ENCODE measurements at places on chromosomes 2 and 18.

GRCh38 chr2:168944065-168944464, 43.0 kb downstream of the G6PC2 start:
- DNase-seq = no peak

DNA sequence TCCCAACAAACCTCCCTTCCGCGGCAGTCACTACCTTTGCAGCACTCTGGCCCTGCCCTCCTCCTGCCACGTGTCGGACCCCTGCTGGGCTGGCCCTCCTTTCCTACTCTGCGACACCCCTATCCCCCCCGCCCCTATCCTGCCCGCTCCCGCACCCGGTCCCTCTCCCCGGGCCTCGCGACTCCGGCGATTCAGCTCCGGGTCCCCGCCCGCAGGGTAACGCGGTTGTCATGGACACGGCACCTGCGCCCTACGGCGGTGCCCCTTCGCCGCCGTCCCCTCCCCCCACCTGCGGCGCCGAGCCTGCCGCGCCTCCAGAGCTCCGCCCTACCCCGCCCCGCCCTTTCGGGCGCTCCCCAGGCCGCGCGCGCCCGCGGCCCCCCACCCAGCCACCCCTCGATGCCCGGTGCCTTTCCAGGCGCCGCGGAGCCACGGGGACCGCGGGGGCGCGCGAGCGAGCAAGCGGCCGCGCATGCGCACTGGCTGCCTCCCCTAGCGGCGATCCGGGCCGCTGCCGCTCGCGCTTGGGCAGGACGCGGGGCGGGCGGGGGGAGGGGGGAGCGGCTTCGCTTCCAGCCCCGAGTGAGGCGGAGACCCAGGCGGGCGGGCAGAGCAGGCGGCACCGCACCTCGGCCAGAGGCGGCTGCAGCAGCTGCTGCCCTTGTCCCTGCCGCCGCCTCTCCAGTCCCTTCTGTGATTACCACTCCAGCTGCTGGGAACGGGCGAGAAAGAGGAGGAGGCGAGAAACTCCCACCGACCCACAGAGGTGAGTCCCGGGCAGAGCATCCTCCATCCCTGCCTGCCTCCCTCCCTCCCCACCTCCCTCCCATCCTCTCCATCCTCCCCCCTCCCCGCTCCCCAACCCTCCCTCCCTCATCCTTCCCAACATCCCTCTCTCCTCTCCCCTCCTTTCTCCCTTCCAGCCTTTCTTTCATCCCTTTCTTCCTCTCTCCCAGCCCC, at the start of gene CTNNA2:
TSS of gene CTNNA2 (plus strand) at position 610 of the 960 bp plus-strand sequence.
- peak; percentile 12 for DNase-seq

DNA sequence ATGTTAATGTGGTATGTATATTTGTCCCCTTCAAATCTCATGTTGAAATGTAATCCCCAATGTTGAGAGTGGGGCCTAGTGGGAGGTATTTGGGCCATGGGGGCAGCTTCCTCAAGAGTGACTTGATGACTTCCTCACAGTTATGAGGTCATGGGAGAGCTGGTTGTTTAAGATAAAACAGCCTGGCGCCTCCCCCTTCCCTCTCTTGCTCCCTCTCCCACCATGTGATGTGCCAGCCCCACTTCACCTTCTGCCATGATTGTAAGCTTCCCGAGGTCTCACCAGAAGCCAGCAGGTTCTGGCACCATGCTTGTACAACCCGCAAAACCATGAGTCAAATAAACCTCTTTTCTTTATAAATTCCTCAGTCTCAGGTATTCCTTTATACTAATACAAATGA, 258.3 kb upstream of the POU3F3 start:
- DNase-seq = no peak

- no peak for DNase-seq
These were observed 82.6 kb upstream of the CYP1B1 start for GRCh38 chr2:38158378-38159118.

GRCh38 chr2:33126958-33127357, 180.2 kb downstream of the LTBP1 start:
- DNase-seq = no peak

DNA sequence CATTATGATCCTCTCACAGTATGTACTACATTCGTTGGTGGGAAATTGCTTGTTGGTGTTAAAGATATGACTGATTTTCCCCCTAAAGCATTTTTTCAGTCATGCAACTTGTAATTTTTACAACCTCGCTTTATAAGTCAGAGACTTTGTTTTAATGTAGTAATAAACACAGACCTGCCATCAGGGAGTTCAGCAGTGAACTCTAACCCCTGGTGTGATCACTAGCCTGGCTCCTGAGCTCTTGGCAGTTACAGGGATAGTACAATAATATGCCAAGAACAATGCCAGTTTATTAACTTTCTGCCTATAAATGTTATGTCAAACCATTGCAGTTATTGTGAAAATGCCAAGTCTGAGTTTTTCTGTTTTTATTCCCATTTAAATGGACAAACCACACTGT, 93.8 kb downstream of the EDAR start:
- DNase-seq = no peak

DNA sequence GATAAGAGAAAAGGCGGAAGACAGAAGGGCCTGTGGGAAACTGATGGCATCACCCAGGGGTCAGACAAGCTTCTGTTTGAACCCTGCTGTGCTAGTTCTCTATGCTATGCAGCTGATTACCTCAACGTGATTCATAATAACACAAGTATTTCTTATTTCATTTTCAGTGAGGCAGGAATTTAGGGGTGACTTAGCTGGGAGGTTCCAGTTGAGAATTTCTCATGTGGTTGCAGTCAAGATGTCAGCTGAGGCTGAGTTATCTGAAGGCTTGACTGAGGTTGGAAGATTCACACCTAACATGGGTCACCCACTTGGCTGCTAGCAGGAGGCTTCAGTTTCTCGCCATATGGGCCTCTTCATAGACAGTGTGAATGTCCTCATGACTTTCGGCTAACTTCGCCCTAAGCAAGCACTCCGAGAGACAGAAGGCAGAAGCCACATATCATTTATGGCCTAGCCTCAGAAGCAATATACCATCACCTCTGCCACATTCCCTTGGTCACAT, 34.0 kb upstream of the TMEM131 start:
- no peak for DNase-seq

DNA sequence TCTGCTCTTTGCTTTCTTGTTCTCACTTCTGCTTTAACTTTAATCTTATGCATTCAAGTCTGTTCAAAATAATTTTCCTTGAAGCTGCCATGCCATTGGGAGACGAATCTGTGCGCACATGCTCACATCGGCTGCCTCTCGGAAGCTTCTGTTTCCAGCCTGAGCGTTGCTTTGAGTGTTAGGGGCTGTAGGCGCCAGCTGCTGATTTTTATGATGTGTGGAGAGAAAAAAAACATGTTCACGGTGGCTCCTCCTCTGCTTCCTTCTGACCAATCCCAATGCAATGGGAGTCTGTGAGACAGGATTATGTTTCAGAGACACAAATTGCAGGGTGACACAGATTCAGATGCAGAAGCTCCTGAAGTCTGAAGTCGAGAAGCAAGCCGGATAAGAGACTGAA, at the start of gene MC4R:
TSS of gene MC4R (minus strand) at position 180 of the 400 bp plus-strand sequence. CDS start 426 bp downstream, outside the sequence.
- no peak for DNase-seq

- DNase-seq = no peak
These were observed 68.2 kb downstream of the GLI2 start for GRCh38 chr2:120803764-120804335.

- no peak for DNase-seq
These were observed 18.9 kb downstream of the TET3 start for GRCh38 chr2:74003494-74004211.

- DNase-seq = no peak
These were observed 60.0 kb downstream of the DOCK10 start for GRCh38 chr2:224982226-224982625.

DNA sequence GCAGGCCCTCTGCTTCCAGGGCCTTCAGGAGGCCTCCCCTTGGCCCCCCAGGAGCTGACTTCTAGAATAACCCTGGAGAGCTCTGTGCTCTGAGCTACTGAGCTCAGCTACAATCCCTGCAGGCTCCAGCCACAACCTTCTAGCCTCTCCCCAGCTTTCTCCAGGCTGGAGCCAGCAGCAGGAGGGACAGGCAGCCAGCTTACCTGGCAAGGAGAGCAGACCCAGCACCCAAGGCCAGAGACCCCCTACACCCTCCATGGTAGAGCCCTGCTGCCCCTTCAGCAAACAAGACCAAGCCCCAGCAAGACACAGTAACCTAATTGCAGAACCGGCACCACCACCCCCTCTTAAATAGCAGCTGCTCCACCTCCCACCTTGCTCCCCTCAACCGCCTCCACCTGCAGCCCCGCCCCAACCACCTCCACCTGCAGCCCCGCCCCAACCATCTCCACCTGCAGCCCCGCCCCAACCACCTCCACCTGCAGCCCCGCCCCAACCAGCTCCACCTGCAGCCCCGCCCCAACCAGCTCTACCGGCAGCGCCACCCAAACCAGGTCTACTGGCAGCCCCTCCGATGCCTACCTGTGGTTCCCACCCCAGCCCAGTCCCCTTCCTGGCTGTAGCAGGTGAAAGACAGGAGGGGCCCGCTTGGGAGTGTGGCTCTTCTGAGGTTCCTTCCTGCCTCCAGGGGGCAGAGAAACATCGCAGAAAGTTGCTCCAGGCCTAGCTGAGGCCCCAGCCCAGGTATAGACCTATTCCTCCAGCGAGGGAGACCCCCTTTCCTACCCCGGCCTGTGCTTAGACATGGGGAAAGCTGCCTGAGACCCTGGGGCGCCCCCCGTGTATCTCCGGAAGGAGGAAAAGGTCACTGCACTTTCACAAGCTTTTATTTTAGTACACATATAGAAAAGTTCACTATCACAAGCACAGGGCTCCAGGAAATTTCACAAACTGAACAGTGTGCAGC, at the start of gene ASTL:
TSS of gene ASTL (minus strand) at position 324 of the 967 bp plus-strand sequence. CDS start at position 258, 66 bp downstream.
- peak; percentile 47 for DNase-seq

DNA sequence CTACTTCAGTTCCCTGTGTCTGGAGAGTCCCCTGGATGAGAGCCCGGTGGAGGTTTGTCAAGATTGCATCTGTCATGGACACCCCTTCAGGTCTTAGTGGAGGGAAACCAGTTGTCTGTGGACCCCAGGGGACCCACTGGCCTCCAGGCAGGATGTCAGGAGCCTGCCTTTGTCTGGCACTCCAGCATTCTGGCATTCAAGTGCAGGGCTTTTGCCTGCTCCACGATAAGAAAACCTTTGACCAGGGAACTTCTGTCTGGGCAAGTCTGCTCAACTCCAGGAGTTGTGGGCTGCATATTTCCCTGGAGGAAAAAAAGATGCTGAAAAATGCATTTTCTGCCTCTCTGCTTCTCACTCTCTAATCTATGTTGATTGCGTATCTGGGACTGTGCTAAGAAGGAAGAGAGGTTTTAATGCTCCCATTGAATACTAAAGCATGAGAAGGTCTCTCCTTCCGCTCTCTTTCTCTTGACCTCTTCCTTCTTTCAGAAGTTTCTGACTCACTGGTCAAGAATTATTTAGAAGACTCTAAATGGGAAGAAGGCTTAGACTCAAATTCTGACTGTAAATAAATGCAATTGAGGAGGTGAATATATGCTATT, 104.5 kb downstream of the MMADHC start:
- DNase-seq = no peak

GRCh38 chr2:34664266-34664665, 1065.2 kb upstream of the FAM98A start:
- DNase-seq = no peak

- DNase-seq = no peak
These were observed 402.4 kb downstream of the SATB2 start for GRCh38 chr2:199055336-199055735.

GRCh38 chr2:9815844-9816279, 27.4 kb upstream of the TAF1B start:
- DNase-seq = no peak

DNA sequence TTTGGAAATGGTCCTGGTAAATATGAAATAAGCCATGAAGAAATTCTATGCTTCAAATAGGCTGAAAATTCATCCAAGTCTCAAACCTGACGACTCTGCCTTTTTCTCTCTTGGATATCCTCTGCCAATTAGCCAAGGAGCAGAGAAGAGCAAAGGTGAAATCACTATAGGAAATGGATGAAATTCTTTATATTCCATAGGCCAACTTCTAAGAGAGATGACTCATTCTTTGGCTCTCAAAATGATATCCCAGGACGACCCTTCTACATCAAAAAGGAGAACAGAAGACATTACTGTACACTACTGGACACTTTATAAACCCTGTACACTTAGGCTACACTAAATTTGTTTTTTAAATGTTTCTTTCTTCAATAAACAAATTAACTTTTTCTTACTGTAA, 22.7 kb downstream of the PDE1A start:
- no peak for DNase-seq

DNA sequence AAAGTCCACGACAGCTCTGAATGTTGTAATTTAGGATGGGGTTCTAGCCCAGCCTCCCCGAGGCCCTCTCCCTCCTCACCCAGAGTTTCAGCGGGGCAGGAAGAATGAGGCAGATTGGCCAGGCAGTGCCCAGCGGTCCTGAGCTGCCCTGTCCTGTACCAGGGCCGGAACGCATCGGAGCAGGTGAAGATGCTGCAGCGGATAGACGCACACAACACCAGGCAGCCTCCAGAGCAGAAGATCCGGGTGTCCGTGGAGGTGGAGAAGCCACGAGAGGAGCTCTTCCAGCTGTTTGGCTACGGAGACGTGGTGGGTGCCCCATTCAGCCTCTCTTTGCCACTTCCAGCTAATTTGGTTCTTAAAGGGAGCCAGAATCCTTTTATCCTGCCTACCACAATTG, 10.8 kb downstream of the KHK start:
- DNase-seq = no peak

DNA sequence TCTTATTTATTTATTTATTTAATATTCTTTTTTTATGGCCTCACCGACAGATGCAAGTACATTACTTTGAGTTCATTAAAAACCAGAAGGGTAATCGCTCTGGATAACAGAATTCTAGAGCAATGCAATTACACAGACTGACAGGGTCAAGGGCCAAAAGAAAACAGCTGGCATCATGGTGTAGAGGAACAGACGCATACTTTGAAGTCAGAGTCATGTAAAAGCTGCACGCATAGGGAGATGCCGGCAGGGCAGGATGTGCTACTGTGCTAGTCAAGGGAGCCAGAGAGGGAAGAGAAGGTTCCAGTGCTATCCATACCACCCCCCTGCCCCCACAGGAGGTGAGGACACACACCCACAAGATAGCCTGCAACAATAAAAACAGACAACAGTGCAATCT, 115.2 kb upstream of the TFCP2L1 start:
- DNase-seq = no peak
